ENCODE measurements at places on chromosomes 4 and X.

DNA sequence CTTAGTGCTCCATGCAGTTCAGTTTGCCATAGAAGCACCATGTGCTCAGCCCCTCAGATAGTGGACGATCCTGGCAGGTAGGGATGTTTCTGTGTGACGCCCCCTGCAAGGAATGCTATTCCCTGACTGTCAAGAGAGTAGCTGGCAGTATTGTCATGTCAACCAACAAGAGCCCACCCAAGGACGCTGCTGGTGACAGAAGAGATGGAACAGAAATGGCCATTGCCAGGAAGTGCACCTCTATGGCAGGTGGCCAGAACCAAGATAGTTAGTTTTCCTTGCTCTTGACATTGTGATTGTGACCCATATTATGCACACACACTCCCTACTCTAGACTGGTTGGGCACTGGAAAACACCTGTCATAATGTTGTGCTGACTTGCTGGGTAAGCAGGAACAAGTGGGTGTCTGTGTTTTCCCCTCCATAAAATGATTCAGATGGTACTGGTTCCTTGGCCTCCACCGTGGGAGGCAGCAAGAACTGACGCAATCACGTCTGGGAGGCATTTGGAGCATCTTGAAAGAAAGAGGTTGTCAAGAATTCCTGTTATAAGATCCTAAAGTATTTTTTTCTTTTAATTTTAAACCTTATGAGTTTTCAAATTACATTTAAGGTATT is 507.9 kb downstream of the MID1IP1 start:
- no peak for DNase-seq

DNA sequence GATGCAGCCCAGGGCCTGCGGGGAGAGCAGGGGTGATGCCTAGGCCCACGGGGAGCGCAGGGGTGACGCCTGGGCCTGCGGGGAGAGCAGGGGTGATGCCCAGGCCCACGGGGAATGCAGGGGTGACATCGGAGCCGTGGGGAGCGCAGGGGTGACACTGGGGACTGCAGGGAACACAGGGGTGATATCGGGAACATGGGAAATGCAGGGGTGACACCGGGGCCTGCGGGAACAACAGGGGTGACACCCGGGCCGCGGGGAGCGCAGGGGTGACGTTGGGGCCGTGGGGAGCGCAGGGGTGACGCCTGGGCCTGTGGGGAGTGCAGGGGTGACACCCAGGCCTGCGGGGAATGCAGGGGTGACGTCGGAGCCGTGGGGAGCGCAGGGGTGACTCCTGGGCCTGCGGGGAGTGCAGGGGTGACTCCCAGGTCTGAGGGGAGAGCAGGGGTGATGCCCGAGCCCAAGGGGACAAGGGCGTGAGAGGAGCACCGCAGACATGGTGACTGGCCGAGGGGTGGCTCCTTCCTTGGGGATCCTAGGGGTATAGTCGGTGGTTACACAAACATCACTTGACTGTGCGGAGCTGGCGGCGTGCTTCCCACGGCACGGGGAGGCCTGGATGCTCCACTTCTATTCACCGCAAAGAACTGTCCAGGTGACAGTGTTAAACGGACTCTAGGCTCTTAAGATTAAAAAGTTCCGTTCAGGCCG is 38.0 kb downstream of the GAK start:
- no peak for DNase-seq

- DNase-seq: no peak
Observed at GRCh38 chrX:10750581-10750980, 130.2 kb upstream of the MID1 start.

GRCh38 chrX:17679820-17680219 is 57.5 kb upstream of the SCML1 start:
- no peak for DNase-seq

DNA sequence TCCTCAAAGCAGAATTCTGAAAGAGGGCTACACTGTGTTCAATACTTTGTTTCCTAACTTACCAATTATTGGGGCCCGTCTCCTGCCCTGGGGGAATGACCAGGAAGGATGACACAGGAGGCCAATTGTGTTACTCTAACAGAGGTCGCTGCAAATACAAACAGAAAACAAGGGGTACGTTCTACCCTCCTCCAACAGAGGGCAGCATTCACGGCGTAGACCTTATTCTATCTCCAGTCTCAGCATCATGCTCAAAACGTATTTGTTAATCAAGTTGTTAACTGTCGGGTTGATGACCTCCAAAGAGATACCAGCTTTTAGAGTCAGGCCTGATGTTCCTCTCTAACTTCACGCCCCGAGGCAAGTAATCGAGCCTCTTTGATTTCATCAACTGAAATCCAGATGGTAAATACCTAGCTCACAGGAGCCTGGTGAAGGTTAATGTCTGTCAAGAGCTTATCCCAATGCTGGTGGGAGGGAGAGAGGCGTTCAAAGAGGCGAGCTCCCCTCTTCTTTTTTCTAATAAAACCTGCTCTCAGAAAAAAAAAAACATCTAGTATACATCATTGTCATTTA is 181.0 kb upstream of the KCNIP4 start:
- no peak for DNase-seq

- DNase-seq: no peak
Observed at GRCh38 chr4:68249434-68249833, 3.9 kb upstream of the TMPRSS11B start.

DNA sequence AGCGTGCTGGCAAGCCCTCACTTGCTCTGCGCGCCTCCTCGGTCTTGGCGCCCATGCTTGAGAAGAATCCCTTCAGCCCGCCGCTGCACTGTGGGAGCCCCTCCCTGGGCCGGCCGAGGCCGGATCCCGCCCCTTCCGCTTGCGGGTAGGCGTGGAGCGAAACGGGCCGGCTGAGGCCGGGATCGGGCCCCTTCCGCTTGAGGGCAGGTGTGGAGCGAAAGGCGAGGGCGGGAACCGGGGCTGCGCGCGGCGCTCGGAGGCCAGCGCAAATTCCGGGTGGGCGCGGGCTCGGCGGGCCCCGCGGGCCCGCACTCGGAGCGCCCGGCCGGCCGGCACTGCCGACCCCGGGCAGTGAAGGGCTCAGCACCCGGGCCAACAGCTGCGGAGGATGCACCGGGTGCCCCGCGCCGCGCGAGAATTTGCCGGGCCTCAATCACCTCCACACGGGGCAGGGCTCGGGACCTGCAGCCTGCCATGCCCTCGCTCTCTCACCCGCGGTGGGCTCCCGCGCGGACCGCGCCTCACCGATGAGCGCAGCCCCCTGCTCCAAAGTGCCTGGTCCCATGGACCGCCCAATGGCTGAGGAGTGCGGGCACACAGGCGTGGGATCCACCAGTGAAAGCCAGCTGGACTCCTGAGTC is 58.1 kb upstream of the GBA3 start:
- no peak for DNase-seq

DNA sequence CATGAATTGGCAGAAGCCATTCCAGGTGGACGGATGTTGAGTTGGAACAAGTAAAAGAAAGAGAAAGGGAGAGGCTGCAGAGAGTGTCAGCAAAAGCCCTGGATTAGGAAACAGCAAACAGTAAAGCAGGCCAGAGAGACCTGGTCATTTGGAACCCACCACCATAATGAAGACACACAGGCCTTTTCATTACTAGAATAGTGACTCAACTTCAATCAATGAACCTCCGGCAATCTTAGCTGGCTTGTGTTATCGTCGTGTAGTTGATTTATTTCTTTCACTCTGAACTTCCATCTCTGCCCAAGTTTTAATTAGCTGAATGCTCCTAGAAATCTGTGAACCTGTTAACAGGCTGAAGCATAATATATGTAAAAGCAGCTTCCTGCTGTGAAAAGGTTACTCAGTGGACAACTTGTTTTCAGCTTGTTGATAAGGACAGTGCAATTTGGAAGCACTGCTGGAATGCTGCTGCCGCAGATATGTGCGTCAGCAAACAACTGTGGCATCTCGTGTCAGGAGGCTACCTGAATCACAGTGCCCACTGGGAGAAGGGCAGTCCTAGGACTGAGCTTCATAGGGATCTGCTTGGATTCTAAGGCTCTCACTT is 68.8 kb downstream of the SPANXN4 start:
- DNase-seq: no peak
